ENCODE measurements at places on chromosomes 11 and 22. TPM values are rescaled to one million over a fixed set of nuclear protein-coding genes. Genes with fewer than 3 reads are reported as not detected.

Gene SLCO2B1
- total RNA-seq, result 18.0 TPM

Gene C22orf31
- total RNA-seq, result not detected

Gene RTL10
- total RNA-seq, result 17.5 TPM

Gene SLC5A4
- 0.46 TPM for total RNA-seq

Data from diencephalon (tissue), 1 donor.